T-helper 2 cell treated with Interferon-gamma antibody and Interleukin-4, amounts not matched to agents 5 μg/mL and 100 μg/mL, for 36 hours (primary cell): ENCODE measurements at places on chromosomes 16 and 17.

GRCh38 chr17:57580055-57580739 is 164.9 kb downstream of the CCDC182 start:
- DNase-seq = no peak

DNA sequence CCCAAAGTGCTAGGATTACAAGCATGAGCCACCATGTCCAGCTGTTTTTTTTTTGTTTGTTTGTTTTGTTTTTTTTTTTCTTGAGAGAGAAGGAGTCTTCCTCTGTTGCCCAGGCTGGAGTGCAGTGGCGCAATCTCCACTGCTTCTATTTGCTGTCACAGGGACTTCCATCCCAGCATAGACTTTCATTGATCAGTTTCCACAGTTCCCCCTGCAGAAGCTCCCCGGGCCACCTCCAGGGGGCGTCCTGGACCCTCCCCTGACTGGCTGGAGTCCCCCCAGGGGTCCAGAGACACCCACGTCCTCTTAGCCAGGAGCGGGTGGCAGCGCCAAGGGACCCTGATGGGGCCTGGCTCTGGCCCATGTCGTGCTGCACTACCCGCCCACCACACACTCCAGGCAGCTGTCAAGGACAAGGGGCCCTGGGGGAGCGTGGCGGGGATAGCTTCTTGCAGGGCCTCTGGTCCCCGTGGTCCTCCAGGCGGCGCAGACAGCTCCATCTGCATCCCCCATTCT is 3.1 kb upstream of the NPW start:
- no peak for DNase-seq

GRCh38 chr17:41777574-41778188 is 8.8 kb downstream of the JUP start:
- no peak for DNase-seq

DNA sequence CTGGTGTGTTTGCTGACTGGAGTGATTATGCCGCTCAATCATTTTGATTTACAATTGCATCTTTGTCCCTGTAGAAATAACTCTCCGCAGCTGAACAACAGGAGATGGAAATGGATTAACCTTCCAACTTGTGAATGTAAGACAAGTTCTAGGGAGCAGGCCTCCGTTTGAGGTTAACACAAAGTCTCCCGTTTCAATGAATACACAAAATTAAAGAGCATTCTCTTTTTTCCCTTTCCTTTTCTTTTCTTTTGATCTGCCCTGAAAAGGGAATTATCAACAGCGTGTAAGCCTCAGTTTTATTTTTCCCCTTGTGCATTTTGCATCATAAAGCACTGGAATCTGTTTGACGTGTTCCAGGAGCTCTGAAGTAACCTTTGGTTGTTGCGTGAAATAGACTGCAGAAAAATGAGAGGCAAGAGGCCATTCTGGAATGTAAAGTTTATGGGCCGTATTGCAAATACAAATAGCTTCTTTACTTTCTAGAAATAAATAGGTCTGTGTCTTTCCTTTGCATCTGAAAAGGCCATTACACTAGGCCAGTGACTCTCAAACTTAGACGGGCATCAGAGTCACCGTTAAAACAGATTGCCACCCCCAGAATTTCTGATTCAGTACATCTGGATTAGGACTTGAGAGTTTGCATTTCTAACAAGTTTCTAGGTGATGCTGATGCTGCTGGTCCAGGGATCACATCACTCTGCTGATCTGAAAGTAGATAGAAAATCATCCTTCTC is 164.7 kb downstream of the ZNF18 start:
- no peak for DNase-seq

DNA sequence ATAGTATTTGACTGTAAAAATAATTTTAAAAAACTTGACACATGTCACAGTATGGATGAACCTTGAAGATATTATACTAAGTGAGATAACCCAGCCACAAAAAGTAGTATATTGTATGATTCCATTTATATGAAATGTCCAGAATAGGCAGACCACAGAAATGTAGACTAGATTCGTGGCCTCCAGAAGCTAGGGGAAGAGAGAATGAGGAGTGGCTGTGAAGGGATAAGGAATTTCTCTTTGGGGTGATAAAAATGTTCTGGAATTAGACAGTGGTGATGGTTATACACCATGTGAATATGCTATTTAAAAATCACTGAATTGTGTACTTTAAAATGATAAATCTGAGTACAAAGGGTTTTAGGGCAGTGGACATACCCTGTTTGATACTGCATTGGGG is 253.1 kb upstream of the DYNLRB2 start:
- DNase-seq = no peak

DNA sequence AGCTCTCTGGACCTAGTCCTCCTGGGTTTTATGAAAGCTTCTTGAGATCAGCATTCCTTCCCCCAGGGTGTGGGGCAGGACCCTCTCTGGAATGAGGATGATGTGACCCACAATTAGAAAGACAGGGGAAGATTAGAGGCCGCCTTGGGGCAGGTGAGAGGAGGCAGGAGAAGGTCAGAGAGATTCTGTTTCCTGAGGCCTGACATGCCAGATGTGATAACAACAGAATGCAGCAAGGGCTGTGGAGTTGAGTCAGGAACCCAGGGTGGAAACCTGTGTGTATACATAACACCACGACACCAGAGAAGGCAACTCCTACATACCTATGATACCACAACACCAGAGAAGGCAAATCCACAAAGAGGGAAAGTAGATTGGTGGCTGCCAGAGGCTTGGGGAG is 5.4 kb upstream of the SLC5A10 start:
- DNase-seq = no peak

DNA sequence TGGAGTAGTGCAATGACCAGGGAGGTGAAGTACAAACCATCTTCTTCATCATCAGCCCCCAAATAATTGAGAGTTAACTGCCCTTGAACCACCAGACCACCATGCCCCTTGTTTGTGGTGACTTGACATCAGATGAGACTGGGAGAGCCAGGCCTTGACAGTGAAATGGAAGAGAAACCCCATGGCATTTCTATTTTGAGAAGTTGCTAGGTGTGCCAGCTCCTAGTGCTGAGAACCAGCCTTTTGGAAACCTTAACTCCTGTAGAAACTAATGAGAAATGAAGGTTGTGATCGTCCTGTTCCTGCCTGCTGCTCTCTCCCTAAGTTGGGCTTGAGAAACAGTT is 2.8 kb downstream of the TMEM94 start:
- no peak for DNase-seq

GRCh38 chr16:55500530-55501011 is 8.3 kb upstream of the LPCAT2 start:
- no peak for DNase-seq

DNA sequence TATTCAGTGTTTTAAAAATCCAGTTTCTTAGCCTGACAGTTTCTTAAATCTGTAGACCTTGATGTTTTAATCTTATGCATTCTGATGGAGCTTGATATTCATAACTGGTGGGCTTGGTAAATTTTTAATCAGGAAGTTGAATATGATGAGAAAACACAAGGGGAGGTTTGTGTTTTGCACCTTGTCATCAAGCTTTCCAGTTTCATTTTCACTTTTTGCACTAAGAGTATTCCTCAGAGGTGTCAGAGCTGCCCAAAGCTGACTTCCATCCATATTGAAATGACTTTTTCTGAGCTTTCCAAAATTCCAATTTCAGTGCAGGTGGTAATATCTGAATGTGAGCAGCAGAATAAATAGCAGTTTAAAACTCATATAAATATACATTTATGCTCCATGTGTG is 555.0 kb upstream of the RBFOX1 start:
- no peak for DNase-seq

DNA sequence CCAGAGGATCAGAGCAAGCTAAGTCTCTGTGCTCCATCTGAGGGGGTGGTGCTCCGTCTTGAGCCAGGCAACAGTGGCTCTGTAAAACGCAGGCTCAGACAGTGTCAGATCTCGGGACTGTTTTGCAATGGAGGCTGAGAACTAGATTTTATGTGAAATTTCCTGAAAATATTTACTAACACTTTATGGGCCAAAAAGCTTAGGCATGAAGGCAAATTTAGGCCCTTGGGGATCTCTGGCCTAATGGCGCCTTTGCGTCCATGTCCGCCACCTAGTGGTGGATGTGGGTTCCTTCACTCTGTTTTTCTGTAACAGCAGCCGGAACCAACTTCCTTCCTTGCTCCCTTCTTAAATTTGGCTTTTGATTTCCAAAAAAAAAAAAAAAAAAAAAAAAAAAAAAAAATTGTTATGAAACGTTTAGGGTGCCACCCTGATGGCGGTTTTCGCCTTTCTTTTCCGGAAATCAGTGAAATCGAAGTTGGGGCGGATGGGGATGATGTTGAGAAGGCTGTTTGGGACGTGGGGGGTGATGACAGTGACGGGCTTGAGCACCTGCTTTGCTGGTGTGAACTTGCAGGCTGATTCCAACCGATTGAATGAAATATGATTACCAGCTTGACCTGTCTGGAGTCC is 14.0 kb upstream of the ELAC2 start:
- peak; percentile 29 for DNase-seq

- DNase-seq = no peak
Measured at GRCh38 chr16:53281280-53281679, 153.0 kb upstream of the RBL2 start.

GRCh38 chr17:49739641-49740271 is 24.2 kb downstream of the FAM117A start:
- DNase-seq = peak; percentile 79

GRCh38 chr16:46908540-46909372 is 24.6 kb downstream of the GPT2 start:
- peak; percentile 42 for DNase-seq

- no peak for DNase-seq
Measured at GRCh38 chr16:87058728-87059250, 258.4 kb downstream of the C16orf95 start.

DNA sequence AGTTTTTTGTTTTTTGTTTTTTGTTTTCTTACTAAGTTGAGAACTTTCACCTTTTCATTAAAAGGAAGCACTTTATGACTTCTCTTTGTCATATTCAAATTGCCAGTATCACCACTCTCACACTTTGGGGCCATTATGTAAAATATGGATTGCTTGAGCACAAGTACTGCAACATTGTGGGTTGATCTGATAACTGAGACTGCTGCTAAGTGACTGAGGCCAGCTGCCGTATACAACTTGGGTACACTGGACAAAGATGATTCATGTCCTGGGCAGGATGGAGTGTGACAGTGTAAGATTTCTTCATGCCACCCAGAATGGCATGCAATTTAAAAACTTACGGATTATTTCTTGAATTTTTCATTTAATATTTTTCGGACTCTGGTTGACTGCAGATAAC is 7.8 kb downstream of the TTC19 start:
- peak; percentile 39 for DNase-seq

DNA sequence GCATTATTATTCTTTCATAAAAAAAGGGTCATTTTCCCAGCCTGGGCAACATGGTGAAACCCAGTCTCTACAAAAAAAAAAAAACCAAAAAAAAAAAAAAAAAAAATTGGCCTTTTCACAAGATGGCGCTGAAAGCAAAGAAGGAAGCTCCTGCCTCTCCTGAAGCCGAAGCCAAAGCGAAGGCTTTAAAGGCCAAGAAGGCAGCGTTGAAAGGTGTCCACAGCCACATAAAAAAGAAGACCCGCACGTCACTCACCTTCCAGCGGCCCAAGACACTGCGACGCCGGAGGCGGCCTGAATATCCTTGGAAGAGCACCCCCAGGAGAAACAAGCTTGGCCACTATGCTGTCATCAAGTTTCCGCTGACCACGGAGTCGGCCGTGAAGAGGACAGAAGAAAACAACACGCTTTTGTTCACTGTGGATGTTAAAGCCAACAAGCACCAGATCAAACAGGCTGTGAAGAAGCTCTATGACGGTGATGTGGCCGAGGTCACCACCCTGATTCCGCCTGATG is 4.9 kb upstream of the PGAP6 start:
- DNase-seq = no peak

GRCh38 chr16:85170590-85171003 is 58.3 kb upstream of the CIBAR2 start:
- no peak for DNase-seq

GRCh38 chr17:79612468-79613194 is 1.8 kb upstream of the RBFOX3 start:
- peak; percentile 23 for DNase-seq
